MCF 10A (cell line): ENCODE measurements at places on chromosomes 12 and 14. TPM values are rescaled to one million over a fixed set of nuclear protein-coding genes. Genes with fewer than 3 reads are reported as not detected.

The NXPH4 gene
- total RNA-seq: 2.2 and 2.8 TPM in 2 replicates

The ERBB3 gene
- total RNA-seq: 1.1 and 3.7 TPM in 2 replicates

The ZDHHC22 gene
- total RNA-seq: not detected in 2 replicates

The OR6C4 gene
- total RNA-seq: not detected in 2 replicates

The C12orf60 gene
- total RNA-seq: 2.2 and 2.6 TPM in 2 replicates

The COQ6 gene
- 25.0 and 25.5 TPM in 2 replicates for total RNA-seq

The AGAP2 gene
- 0.19 TPM in 1 of 2 replicates, not detected in the other for total RNA-seq

The SLC7A7 gene
- total RNA-seq: 0.61 and 0.98 TPM in 2 replicates

The IFT43 gene
- total RNA-seq: 34.9 and 52.9 TPM in 2 replicates

The CACNA2D4 gene
- not detected in 2 replicates for total RNA-seq

The ZNF84 gene
- total RNA-seq: 24.4 and 30.3 TPM in 2 replicates

The A2ML1 gene
- not detected in 2 replicates for total RNA-seq
